IPS-NIHi11 (cell line): ENCODE measurements at places on chromosomes 16 and 17.

DNA sequence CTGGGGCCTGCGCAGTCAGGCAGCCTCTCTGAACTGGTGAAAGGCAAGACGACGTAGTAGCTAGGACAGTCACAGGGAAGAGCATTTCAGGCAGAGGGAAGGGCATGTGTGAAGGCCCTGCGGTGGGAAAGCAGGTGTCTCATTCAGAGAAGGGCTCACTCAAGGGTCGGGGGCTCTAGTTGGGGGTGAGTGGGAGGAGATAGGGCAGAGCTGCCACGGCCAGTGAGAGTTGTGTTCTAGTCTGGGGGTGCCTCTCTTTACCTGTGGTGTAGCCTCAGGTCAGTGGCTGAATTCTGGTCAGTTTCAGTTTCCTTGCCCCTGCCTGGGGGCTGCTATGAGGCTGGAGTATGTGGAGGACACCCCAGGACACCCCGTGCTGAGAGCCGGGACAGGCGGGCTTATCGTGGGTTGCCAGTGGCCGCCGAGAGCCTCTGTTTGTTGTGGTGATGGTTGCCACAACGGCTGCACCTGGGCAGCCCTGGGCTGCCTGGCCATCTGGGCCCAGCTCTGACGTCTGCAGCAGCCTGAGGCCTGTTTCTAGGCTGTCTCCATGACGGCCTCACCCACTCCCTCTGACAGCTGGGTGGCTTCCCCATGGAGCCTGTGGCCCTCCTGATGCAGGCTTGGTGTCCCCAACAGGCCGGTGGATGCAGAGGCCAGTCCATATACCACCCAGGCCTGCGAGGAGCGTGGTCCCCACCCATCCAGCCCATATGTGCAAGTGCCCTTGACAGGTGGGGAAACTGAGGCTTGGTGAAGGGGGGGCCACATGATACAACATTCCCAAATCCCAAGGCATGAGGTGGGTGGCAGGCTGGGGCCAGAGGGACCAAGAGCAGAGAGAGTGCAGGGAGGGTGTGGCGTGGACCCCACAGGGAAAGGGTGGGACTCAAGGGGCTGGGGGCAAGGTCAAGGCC, 10.8 kb downstream of the MAP2K3 start:
- DNase-seq: no peak

DNA sequence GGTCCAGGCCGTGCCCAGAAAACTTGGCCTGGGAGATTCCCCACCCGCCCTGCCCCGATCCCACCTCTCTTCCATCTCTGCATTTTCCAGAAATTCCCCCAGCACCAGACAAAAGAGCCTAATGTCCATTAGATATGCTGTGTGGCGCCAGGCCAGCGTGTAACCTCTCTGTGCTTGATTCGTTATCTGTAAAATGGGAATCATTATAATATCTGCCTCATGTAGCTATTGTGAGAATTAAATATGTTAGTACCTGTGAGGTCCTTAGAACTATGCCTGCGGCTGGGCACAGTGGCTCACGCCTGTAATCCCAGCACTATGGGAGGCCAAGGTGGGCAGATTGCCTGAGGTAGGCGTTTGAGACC, 33.6 kb upstream of the IL21R start:
- DNase-seq: no peak

DNA sequence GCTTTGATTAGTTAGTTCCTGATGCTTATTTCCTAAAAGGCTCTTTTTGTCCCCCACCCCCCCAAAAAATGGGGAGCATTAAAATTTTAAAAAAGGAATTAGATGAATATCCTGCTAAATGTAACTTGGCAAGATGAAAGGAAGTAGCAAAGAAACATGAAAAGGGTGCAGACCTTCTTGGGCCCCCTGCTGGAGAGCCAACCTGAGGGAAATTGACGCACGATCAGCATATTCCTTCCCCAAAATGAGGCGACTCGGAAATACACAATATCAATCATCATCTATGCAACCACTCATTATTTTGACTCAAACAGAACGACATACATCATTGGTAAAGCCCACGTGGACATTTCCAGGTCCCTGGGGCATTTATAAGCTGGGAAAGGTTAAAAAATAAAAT, 59.7 kb downstream of the GRIN2A start:
- peak; percentile 20 for DNase-seq

DNA sequence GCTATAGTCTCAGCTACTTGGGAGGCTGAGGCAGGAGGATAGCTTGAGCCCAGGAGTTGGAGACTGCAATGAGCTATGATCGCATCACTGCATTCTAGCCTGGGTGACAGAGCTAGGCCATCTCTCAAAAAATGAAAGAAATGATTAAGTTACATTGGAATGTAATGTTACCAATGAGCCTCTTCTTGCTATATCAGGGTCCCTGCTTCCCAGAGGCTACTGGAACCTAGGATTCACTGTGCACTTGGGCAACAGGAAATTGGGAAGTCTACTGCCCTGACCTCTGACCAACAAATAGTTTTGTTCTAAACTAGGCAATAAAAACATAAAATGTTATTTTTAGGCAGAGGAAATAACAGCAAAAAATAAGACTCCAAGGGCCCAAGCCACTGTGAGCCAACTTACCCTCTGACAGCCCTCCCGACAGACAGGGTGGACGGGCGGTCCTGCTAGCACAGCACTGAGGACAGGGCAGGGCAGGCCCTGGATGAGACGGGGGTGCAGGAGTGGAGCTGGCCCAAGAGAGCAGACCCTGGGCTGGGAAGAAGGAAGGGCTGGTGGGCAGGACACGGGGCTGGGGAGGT, 27.5 kb downstream of the NSMCE1 start:
- DNase-seq: no peak

DNA sequence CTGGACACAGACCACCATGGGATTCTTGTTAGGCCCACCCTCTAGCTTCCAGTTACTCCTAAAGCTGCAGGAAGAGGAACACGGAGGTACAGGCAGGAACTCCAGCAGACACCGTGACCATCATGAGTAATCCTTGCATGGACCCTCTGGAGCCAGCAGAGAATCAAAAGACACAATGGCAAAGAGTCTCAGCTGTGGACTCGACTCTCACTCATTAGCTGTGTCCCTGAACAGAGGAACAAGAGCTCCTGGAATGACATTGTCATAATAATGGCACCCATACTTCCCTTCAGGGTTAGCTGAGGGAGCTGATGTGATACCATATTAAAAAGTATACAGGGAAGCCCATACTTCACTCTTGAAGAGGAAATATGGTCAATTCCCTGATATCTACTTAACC, 176.3 kb upstream of the ASIC2 start:
- DNase-seq: no peak

DNA sequence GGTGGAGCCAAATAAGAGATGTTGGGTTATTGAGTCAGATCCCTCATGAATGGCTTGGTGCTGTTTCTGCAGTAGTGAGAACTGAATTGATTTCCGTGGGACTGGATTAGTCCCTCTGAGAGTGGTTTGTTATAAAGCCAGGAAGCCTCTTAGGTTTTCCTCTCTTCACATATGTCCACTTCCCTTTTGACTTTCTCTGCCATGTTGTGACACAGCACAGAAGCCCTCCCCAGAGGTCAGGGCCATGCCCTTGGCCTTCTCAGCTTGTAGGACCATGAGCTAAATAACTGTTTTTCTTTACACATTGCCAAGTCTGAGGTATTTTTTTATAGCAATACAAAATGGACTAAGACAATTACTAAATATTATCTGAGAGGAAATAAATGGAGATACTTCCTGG, 10.3 kb upstream of the HAPSTR1 start:
- no peak for DNase-seq

DNA sequence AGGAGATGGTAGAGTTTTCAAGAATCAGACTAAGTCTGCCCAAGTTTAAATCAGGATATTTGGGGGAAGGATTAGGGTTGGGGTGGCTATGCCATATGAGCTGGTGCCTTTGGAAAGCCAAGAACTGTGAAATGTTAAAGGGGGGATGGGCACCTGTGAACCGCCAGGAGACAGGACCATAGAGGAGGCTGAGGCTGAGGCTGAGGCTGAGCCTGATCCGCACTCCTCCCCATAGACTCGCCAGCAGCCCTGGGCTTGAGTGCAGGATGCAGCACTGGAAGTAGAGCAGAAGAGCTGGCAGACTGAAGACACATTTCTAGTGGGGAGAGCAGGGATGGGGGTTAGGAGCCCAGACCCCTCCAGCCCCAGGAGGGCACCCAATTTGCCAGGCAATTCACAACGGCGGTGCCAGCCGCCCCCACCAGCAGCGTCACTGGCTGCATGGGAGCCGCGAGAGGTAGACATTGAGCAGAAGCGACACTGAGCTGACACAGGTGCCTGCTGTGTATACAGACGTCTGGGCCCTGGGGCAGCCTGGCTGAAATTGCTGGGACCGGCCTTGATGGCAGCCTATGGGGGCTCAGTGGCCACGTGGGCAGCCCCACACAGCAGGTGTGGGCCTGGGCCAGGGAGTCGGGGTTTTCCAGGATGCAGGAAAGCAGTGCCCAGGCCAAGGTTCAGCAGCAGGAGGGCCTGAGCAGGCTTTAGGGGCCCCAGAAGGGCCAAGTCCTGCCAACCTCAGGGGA, 9.2 kb downstream of the PIMREG start:
- no peak for DNase-seq

GRCh38 chr16:8600144-8600775, 9.9 kb upstream of the TMEM114 start:
- no peak for DNase-seq

- DNase-seq: no peak
These were observed 259.0 kb downstream of the CPPED1 start for GRCh38 chr16:12544477-12545296.

DNA sequence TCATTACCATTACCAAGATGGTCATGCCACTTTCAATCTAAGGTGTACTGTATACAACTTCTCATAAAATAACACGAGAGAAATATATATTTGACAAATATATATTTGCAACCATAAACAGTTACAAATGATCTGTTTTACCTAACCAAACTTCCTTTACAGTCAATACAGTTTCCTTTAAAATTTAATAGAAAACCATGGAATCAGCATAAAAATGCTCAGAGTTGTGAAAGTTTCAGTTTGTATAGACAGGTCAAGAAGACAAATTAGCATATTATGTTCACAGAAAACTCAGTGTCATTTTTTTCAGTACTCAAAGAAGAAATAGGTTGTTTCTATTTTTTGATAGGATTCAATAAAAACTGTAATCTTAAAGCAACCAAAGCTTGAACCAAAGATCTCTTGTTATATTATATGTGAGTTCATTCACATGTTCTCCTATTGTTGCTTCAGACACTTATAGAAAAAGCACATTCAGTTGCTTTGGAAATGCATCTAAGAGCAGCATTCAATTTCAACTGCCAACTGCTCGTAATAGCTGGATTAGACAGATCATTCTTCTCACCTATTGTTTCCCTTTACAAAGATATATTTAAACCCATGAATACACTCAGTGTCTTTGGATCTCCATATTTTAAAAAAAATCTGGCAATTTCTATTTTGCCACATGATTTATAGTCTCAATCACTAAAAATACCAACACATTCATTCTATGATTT, 15.1 kb downstream of the SSH2 start:
- DNase-seq: no peak

DNA sequence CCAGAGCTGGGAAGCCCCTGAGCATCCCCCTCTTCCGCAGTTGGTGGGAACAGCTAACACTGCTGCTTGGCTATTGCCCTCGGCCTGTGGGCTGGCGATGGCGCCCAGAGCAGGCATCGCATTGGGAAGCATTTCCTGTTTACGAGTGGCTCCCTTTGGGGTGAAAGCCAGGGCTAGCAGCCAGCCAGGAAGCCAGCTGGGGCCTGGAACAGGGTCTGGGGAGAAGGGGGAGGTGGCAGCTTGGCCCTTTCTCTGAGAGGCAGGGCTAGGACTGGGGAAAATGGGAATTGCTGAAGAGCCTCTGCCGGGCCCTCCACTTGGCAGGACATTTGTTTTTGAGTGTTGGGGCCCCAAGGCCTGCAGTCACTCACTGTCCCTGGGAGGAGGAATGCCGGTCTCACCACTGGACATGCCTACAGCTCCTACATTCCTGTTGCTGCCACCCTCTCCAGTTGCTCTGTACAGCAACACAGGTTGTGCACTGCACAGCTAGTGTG, 2.4 kb upstream of the MTSS2 start:
- DNase-seq: no peak
